ENCODE measurements at places on chromosomes 5 and 9. TPM values are rescaled to one million over a fixed set of nuclear protein-coding genes. Genes with fewer than 3 reads are reported as not detected.

NR6A1 gene
- total RNA-seq = 86.4 TPM

FAM221B gene
- not detected for total RNA-seq

LTC4S gene
- 5.5 TPM for total RNA-seq

CAMK4 gene
- total RNA-seq = 2.1 TPM

GRCh38 chr5:79025054-79025472 lies 40.0 kb upstream of the ARSB start:
- H3K4me1 ChIP-seq = peaks cover 25% of the 10 kb centered on the region
- no peaks in the 10 kb centered on the region for H3K27me3 ChIP-seq

DNA sequence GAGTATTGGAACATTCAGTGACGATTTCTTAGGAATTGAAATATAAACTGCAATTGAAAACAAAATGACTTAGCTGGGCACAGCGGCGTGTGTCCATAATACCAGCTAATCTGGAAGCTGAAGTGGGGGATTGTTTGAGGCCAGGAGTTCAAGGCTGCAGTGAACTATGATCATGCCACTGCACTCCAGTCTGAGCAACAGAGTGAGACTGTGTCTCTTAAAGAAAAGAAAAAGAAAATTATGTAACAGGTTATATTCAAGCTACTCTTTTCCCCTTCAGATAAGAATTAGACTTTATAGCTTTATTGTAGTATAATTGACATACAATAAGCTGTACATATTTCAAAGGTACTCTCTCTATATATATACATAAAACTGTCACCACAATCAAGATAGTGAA lies 6.4 kb downstream of the SLC26A2 start:
- H3K4me3 ChIP-seq = no peak overlapping the region
- H3K36me3 ChIP-seq = peaks cover 2% of the 10 kb centered on the region
- DNase-seq = no peak
- H3K27ac ChIP-seq = no peak overlapping the region
- H3K27me3 ChIP-seq = no peaks in the 10 kb centered on the region

- DNase-seq = no peak
- H3K36me3 ChIP-seq = peaks cover 1% of the 10 kb centered on the region
- no peaks in the 10 kb centered on the region for H3K27me3 ChIP-seq
- H3K4me3 ChIP-seq = no peak overlapping the region
- H3K4me1 ChIP-seq = peaks cover 9% of the 10 kb centered on the region
Observed at GRCh38 chr9:18542837-18543405, 69.0 kb downstream of the ADAMTSL1 start.

GRCh38 chr5:31192442-31192841 lies 1.0 kb upstream of the CDH6 start:
- H3K4me3 ChIP-seq = no peak overlapping the region
- no peak for DNase-seq
- no peaks in the 10 kb centered on the region for H3K27me3 ChIP-seq
- H3K36me3 ChIP-seq = no peaks in the 10 kb centered on the region
- peaks cover 33% of the 10 kb centered on the region for H3K4me1 ChIP-seq

GRCh38 chr9:136312009-136312375 lies 8.1 kb upstream of the CCDC187 start:
- no peaks in the 10 kb centered on the region for H3K36me3 ChIP-seq
- H3K4me1 ChIP-seq = no peaks in the 10 kb centered on the region
- H3K4me3 ChIP-seq = no peak overlapping the region
- H3K27me3 ChIP-seq = no peaks in the 10 kb centered on the region
- DNase-seq = no peak
- no peak overlapping the region for H3K27ac ChIP-seq

- no peak overlapping the region for H3K4me3 ChIP-seq
- no peaks in the 10 kb centered on the region for H3K36me3 ChIP-seq
- peak; percentile 39 for DNase-seq
- no peaks in the 10 kb centered on the region for H3K4me1 ChIP-seq
- H3K27ac ChIP-seq = no peak overlapping the region
Observed at GRCh38 chr9:119289740-119290433, 79.3 kb downstream of the BRINP1 start.

GRCh38 chr5:88666761-88667495 lies 216.1 kb downstream of the MEF2C start:
- no peak overlapping the region for H3K4me3 ChIP-seq
- H3K36me3 ChIP-seq = no peaks in the 10 kb centered on the region
- DNase-seq = no peak

GRCh38 chr5:152177626-152178349 lies 227.3 kb downstream of the NMUR2 start:
- no peak overlapping the region for H3K27ac ChIP-seq
- H3K27me3 ChIP-seq = no peaks in the 10 kb centered on the region
- H3K4me3 ChIP-seq = no peak overlapping the region
- no peak for DNase-seq
- H3K4me1 ChIP-seq = peaks cover 2% of the 10 kb centered on the region
- peaks cover 3% of the 10 kb centered on the region for H3K36me3 ChIP-seq

GRCh38 chr9:92512622-92513021 lies 23.2 kb downstream of the ECM2 start:
- peaks cover 6% of the 10 kb centered on the region for H3K4me1 ChIP-seq
- DNase-seq = no peak
- no peak overlapping the region for H3K27ac ChIP-seq
- H3K4me3 ChIP-seq = no peak overlapping the region
- H3K36me3 ChIP-seq = no peaks in the 10 kb centered on the region

GRCh38 chr9:121652021-121652837 lies 795 bp downstream of the DAB2IP start:
- H3K27ac ChIP-seq = peak overlapping the region; percentile 49
- H3K4me1 ChIP-seq = peaks cover 35% of the 10 kb centered on the region

DNA sequence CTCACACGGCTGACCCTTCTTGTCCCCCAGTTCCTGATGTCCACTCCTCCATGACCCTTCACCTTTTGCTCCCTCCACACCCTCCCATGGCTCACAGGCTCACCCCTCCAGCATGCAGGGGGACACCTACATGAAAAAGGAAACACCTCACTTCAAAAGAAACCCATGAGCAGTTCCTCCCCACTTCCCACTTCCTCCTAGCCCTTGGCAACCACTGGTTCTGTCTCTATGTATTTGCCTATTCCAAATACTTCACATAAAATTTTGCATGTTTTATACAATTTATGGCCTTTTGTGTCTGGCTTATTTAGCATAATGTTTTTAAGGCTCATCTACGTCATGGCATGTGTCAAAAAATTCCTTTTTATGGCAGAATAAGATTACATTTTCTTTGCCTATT lies 100.2 kb upstream of the S1PR3 start:
- peaks cover 3% of the 10 kb centered on the region for H3K27me3 ChIP-seq
- H3K36me3 ChIP-seq = no peaks in the 10 kb centered on the region
- no peak for DNase-seq
- no peak overlapping the region for H3K27ac ChIP-seq

DNA sequence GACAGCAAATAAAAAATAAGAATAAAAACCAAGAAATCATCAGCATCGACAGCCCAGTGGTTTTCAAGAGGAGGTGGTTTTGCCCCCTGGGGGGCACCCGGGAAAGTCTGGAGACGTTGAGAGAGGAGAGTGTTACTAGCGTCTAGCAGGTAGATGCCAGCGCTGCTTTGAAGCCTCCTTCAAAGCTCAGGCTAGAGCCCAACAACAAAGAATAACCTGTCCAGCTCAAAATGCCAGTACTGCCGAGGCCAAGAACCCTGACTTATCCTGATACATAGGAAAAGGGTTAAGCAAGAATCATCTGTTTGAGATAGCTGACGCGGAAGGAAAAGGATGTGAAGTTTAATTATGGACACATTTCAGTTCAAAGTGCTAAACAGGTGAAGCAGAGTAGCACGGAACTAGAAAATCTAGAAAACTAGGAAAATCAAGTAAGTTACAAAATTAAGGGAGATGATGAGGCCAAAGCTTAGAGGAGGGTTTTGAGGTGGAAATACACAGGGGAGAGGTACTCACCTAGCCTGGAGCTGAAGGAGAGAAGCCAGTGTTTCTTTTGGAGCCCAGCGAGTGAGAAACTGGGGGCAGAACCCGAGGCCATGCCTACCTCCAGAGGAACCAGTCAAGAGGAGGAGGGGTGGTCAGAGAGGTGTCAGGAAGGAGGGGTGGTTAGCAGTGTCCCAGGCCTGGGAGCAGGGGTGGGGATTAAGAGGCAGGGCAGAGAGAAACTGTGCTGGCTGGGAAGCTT lies 121.0 kb upstream of the RETREG1 start:
- no peak for DNase-seq
- peak overlapping the region; percentile 79 for H3K4me3 ChIP-seq
- no peaks in the 10 kb centered on the region for H3K27me3 ChIP-seq
- peak overlapping the region; percentile 97 for H3K27ac ChIP-seq
- peaks cover 68% of the 10 kb centered on the region for H3K4me1 ChIP-seq

DNA sequence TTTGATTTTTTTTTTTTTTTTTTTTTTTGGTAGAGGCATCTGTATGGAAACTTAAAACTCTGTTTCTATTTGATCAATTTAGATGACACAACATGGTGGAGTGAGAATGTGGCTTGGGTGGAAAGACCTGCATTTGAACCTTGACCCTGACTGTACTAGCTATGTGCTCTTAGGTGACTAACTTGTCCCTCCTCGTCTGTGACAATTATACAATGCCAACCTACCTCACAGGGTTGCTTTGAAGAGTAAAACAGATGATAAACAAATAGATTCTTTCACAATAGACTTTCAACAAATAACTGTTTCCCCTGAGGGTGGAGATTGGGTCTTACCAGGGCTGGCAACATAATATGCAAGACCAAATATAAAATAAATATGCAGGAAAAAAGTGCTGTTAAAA lies 109.3 kb downstream of the CRB2 start:
- H3K36me3 ChIP-seq = peaks cover 2% of the 10 kb centered on the region
- H3K27ac ChIP-seq = no peak overlapping the region
- H3K4me1 ChIP-seq = peaks cover 12% of the 10 kb centered on the region
- H3K4me3 ChIP-seq = no peak overlapping the region
- H3K27me3 ChIP-seq = peaks cover 3% of the 10 kb centered on the region
- DNase-seq = no peak

GRCh38 chr5:61277781-61278180 lies 54.3 kb upstream of the ZSWIM6 start:
- no peak for DNase-seq
- H3K4me3 ChIP-seq = no peak overlapping the region
- H3K36me3 ChIP-seq = no peaks in the 10 kb centered on the region
- no peaks in the 10 kb centered on the region for H3K27me3 ChIP-seq

DNA sequence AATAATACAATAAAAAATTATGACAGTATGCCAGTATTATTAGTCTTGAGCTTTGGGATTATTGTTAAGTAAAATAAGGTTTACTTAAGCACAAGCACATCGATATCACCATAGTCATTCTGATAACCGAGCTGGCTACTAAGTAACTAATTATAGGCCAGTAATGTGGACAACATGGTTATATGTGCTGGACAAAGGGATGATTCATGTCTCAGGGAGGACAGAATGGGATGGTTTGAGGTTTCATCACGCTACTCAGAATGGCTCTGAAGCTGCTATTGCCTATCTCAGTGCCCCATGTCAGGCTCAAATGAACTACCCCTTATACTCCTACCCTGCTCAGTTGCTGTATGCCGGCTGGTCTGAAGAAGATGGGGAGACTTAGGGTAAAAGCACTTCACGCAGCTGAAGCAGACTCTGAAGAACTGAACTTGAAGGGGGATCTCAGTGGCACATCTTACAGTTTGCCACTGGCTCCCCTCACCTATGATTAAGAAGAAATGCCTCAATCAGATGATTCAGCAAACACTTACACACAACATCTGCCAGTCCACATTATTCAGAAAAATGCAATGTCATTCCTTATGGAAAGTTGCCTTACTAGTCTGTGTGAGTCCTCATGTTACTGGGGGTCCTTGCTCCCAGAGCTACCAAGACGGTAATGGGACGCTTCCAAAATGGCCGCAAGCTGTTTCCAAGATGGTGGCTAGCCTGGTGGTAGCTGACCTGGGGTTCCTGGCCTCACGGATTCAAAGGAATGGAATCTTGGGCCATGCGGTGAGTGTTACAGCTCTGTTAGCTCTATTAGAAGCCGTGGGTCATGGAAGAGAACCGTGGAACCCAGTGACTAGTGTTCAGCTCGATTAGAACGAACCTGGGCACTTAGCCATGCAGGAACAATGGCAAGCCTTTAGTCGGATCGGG lies 1098.6 kb downstream of the TAF11L14 start:
- no peak overlapping the region for H3K27ac ChIP-seq
- no peak overlapping the region for H3K4me3 ChIP-seq
- H3K4me1 ChIP-seq = no peaks in the 10 kb centered on the region
- H3K27me3 ChIP-seq = peaks cover 2% of the 10 kb centered on the region

DNA sequence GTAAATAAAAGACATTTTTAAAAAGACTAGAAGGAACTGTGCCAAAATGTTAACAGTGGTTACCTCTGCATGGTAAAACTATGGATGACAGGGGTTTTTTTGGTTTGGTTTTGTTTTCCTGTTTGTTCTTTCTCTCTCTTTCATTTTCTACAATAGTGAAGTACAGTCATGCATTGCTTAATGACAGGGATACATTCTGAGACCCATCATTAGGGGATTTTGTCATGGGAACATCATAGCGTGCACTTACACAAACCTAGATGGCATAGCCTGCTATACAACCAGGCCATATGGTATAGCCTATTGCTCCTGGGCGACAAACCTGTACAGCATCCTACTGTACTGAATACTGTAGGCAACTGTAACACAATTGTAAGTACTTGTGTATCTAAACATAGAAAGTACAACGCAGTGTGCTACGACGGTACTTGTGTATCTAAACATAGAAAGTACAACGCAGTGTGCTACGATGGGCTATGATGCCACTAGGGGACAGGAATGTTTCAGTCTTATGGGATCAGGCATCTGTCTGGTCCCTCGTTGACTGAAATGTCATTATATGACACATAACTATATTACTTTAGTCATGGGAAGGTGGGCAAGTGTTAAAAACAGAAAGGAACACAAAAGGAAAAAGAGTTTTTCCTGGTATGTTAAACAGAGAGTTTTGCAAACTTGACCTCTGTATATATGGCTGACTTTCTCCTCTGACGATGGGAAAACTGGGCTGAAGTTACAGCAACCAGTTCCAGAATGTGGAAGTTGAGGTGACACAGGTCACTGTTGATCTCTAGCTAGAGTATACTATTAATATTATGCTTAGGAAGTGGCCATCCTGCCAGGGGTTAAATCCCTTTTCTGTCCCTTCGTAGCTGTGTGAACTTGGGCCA lies 7.4 kb upstream of the ADAM19 start:
- peaks cover 19% of the 10 kb centered on the region for H3K27me3 ChIP-seq
- H3K27ac ChIP-seq = no peak overlapping the region
- H3K4me1 ChIP-seq = no peaks in the 10 kb centered on the region
- no peaks in the 10 kb centered on the region for H3K36me3 ChIP-seq

- peaks cover 16% of the 10 kb centered on the region for H3K36me3 ChIP-seq
- H3K27ac ChIP-seq = no peak overlapping the region
- no peak overlapping the region for H3K4me3 ChIP-seq
- peaks cover 4% of the 10 kb centered on the region for H3K4me1 ChIP-seq
- H3K27me3 ChIP-seq = no peaks in the 10 kb centered on the region
- DNase-seq = no peak
Observed at GRCh38 chr5:16749626-16750025, 132.8 kb upstream of the RETREG1 start.

DNA sequence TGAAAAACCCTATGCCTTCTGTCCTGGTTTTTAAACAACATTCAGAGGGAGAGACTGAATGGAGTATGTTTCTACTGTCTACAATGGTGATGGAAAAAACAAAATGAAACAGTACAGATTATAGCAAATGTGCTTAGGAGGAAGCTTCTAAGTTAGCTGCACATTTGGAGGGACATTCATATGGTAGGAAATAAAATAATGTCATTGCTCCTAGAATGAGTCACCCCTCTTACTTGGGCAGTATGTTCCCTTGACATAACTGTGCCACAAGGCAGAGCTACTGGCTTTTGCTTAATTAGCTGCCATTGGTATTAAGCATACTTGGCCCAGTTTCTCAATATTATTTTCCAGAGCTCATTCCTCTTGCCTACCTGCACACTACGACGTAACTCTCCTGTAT lies 128.9 kb downstream of the GDNF start:
- H3K27me3 ChIP-seq = no peaks in the 10 kb centered on the region
- H3K27ac ChIP-seq = no peak overlapping the region
- no peak overlapping the region for H3K4me3 ChIP-seq
- DNase-seq = no peak
- H3K4me1 ChIP-seq = no peaks in the 10 kb centered on the region
